ENCODE measurements at places on chromosomes 7 and 10.
A peak's percentile ranks its signal among the peaks of the same experiment; 100 is the strongest.

DNA sequence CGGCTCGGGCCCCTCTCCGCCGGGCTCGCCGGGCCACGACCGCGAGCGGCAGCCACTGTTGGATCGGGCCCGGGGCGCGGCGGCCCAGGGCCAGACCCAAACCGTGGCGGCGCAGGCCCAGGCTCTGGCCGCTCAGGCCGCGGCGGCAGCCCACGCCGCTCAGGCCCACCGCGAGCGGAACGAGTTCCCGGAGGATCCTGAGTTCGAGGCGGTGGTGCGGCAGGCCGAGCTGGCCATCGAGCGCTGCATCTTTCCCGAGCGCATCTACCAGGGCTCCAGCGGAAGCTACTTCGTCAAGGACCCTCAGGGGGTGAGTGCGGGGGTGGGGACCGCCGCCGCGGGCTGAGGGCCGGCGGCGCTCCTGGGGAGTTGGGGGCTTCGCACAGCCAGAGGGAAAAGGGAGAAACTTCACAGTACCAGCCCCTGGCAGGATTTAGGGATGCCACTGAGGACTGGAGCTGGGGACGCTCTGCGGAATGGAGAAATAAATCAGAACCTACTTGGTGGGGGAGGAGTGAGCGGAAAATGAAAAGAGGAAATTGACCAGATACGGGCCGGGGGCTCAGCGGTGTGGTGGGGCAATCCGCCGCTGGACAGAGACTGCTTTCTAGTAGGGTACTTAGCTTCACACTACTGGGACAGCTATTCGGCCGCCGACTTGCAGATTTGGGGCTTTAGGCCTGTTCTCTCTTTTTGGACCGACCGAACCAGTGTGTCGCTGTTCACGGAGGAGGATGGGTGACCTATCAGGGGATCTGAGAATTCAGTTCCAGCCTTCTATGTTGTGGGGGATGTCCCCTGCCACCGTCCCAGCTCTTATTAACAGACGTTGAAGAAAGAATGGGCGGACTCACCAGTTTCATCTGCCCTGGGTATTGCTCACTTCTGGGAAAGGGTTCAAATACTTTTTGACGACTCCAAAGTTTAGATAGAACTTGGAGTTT lies 669 bp downstream of the PI4K2A start:
- DNase-seq = no peak

GRCh38 chr7:133534816-133535215 lies 281.9 kb downstream of the EXOC4 start:
- no peak for DNase-seq

- no peak for DNase-seq
These were observed 58.1 kb downstream of the CCNY start for GRCh38 chr10:35394411-35394851.

DNA sequence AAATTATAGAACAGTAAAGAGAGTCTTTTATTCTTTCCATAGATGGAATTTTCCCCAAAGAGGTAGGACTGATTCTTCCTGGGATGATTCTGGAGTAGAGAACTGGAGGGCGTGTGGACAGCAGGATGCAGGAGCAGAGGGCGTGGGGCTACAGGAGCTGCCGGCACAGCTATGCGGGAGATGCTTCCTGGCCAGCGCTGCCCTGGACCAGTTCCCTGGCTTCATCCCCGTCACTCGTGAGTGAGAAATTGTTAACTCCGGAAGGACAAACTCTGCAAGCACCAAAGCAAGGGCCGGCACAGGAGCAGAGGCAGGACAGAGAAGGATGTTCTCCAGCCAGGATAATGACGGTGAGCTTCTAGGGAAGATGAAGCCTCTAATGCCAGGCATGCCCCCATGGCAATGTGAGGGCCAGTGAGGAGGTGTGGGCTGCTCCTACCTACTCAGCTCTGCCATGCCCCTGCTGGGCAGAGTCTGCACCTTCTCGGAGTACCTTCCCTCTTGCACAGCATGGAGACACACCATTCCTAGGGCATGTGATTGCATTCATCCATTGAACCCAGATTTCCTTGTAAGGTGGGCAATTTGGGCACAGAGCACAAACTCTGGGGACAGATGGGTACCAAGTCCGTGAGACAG lies 760.9 kb upstream of the IGFBP3 start:
- no peak for DNase-seq

DNA sequence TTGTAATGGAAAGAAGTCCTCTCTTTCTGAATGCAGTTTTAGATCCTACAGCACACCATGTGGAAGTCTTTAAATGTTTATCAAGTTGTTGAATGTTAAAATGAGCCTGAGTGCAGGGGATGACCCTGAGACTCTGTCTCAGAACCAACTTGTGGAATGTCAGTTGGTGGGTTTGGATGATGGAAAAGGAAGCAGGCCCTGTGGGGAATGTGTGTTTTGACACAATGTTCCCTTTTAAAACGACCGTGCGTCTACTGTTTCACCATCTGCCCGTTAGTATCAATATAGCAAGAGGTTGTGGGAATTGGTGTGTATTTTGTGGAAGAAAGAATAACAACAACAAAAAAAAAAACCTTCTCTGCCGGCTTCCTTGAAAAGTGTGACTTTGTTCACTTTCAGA lies 8.3 kb downstream of the DYNC1I1 start:
- no peak for DNase-seq

GRCh38 chr7:3408814-3409595 lies 108.0 kb downstream of the SDK1 start:
- peak; percentile 93 for DNase-seq

GRCh38 chr10:2886662-2887061 lies 180.7 kb upstream of the PFKP start:
- no peak for DNase-seq

- DNase-seq = no peak
These were observed 42.1 kb downstream of the FAM53B start for GRCh38 chr10:124701881-124702656.
